ENCODE measurements at places on chromosomes 2 and 18. TPM values are rescaled to one million over a fixed set of nuclear protein-coding genes. Genes with fewer than 3 reads are reported as not detected.

DNA sequence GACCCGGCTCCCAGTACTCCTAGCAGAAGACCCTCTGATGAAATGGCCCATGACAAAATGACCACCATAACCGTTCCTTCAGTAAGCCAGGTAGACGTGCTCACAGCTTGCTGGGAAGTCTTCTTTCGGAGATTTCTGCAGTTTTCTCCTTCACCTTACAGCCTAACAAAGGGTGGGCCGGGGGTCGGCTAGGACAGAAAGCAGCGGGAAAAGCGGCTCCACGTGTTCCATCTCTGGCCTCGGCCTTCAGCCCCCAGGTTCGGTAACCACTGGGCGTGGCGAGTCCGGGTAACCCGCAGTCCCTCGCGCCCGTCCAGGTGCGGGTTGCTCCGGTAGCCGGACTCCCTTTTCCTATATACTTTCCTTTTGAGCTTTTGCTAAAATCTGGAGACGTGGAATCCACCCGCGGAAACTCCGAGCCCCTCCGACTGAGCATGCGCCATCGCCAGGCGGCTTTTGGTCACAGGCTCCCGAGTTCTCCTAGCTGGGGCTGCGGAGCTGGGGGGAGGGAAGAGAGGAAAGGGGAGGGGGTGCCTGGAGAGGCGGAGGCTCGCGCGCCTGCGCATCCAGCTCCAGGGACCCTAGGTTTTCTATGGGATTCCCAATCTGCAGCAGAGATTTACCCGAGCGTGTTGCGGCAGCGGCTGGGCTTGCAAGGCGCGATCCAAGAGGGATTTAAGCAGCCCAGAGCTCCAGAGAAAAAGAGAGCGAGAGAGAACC is at the start of gene VSNL1:
Gene VSNL1, plus strand, starts transcription at position 604 of the 720 bp plus-strand sequence. CDS start 51,379 bp downstream, outside the sequence.
- H3K4me1 ChIP-seq = peaks cover 5% of the 10 kb centered on the region
- H3K27ac ChIP-seq = no peak within 1 kb of the TSS
- H3K27me3 ChIP-seq = peaks cover 57% of the 10 kb centered on the region
- no peak within 1 kb of the TSS for H3K4me3 ChIP-seq
- no peaks in the 10 kb centered on the region for H3K36me3 ChIP-seq

DNA sequence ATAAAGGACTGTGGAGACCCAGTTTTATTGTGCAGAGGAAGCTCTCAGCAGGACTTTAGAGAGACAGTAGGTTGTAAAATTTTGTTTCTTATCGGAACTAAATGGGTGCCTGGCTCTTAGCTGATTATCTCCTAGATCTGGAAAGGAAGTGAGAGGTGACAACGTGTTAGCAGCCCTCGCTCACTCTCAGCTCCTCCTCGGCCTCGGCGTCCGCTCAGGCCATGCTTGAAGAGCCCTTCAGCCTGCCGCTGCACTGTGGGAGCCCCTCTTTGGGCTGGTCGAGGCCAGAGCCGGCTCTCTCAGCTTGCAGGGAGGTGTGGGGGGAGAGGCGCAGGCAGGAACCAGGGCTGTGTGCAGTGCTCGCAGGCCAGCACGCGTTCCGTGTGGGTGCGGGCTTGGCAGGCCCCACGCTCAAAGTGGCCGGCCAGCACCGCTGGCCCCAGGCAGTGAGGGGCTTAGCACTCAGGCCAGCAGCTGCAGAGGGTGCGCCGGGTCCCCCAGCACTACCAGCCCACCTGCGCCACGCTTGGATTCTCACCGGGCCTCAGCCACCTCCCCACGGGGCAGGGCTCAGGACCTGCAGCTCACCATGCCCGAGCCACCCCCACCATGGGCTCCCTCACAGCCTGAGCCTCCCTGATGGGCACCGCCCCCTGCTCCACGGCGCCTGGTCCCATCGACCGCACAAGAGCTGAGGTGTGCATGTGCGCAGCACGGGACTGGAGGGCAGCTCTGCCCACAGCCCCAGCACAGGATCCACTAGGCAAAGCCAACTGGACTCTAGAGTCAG is 4.6 kb upstream of the MFF start:
- H3K27ac ChIP-seq = no peak overlapping the region
- no peaks in the 10 kb centered on the region for H3K36me3 ChIP-seq
- no peak overlapping the region for H3K4me3 ChIP-seq
- no peak for DNase-seq

- H3K27ac ChIP-seq = no peak overlapping the region
- no peaks in the 10 kb centered on the region for H3K36me3 ChIP-seq
- DNase-seq = peak; percentile 65
- no peaks in the 10 kb centered on the region for H3K4me1 ChIP-seq
- peaks cover 21% of the 10 kb centered on the region for H3K27me3 ChIP-seq
These were observed 423.8 kb upstream of the MEX3C start for GRCh38 chr18:51621113-51621863.

The SLC4A3 gene
- total RNA-seq = 0.05 TPM

DNA sequence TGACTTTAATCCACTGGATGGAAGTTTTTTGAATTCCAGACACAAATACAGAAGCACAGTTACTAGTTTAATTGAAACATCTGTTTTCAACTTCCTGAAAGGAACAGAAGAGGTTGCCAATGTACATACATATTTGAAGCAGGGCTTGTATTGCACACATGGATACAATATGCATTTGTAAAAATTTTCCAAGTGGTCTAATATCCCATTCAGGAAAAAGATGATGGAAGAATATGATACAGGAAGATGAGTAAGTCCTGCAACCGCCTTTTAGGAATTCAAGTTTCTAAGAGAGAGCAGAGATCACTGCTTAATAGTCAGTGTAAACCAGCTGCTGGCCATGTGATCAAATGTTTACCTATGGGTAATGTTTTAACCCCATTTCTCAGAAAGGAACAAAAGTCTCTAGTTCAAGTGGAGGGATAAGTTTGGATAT is 265.4 kb downstream of the TRIB2 start:
- no peak overlapping the region for H3K4me3 ChIP-seq
- DNase-seq = no peak
- no peak overlapping the region for H3K27ac ChIP-seq
- H3K4me1 ChIP-seq = peaks cover under 1% of the 10 kb centered on the region
- no peaks in the 10 kb centered on the region for H3K36me3 ChIP-seq

The LAPTM4A gene
- 22.5 TPM for total RNA-seq

DNA sequence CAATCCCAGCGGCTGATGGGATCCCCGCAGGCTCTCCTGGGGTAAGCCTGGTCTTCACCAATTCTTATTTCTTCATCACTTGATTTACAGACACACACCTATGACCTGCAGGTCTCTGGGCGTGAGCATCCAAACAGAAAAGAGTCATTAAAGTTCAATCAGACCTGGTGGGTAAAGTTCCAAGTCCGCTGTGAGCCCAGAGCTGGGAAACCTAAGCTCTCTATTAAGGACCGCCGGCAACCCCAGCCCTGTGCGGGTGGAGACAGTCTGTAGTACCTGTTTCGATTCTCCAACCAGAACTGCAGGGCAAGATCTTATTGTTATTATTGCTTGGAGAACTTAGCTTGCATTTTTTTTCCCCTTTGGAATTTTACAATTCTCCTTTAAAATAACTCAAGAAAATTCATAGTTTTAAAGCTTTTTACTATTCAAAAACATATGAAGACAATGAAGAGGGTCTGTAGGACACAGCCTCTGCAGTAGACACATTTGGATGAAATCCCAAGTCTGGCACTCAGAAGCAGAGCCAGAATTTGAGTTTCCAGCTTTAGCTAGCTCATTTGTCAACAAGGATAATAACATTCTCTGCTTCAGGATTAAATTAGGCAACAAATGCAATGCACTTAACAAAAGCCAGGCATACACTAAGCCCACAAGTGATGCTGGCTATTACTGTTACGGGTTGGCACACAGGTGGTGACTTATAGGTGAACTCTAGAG is 376.4 kb downstream of the INSIG2 start:
- DNase-seq = no peak
- H3K27ac ChIP-seq = no peak overlapping the region
- H3K4me1 ChIP-seq = no peaks in the 10 kb centered on the region
- H3K27me3 ChIP-seq = peaks cover 17% of the 10 kb centered on the region

The MALL gene
- 1.6 TPM for total RNA-seq

GRCh38 chr2:101596333-101596732 is 101.2 kb upstream of the MAP4K4 start:
- no peaks in the 10 kb centered on the region for H3K27me3 ChIP-seq
- H3K4me1 ChIP-seq = peaks cover 19% of the 10 kb centered on the region
- no peaks in the 10 kb centered on the region for H3K36me3 ChIP-seq
- H3K27ac ChIP-seq = no peak overlapping the region
- no peak for DNase-seq

GRCh38 chr2:183162362-183162761 is 38.1 kb downstream of the NUP35 start:
- peaks cover 70% of the 10 kb centered on the region for H3K36me3 ChIP-seq
- no peak for DNase-seq
- H3K4me1 ChIP-seq = no peaks in the 10 kb centered on the region
- no peak overlapping the region for H3K4me3 ChIP-seq
- H3K27ac ChIP-seq = no peak overlapping the region

The CYS1 gene
- total RNA-seq = not detected

- H3K36me3 ChIP-seq = no peaks in the 10 kb centered on the region
- H3K4me3 ChIP-seq = no peak overlapping the region
- H3K27ac ChIP-seq = no peak overlapping the region
- DNase-seq = no peak
- H3K4me1 ChIP-seq = no peaks in the 10 kb centered on the region
- H3K27me3 ChIP-seq = peaks cover 2% of the 10 kb centered on the region
These were observed 83.8 kb upstream of the TMEM17 start for GRCh38 chr2:62589691-62590356.

GRCh38 chr2:217793566-217794132 is 209.1 kb downstream of the TNS1 start:
- H3K27ac ChIP-seq = no peak overlapping the region
- H3K4me1 ChIP-seq = peaks cover 6% of the 10 kb centered on the region
- no peaks in the 10 kb centered on the region for H3K36me3 ChIP-seq
- no peak for DNase-seq

GRCh38 chr2:207227062-207227748 is 61.5 kb upstream of the KLF7 start:
- no peak overlapping the region for H3K27ac ChIP-seq
- peaks cover 66% of the 10 kb centered on the region for H3K4me1 ChIP-seq
- no peaks in the 10 kb centered on the region for H3K27me3 ChIP-seq
- no peak for DNase-seq
- no peaks in the 10 kb centered on the region for H3K36me3 ChIP-seq
- no peak overlapping the region for H3K4me3 ChIP-seq

The SPATA3 gene
- 1.1 TPM for total RNA-seq

- no peaks in the 10 kb centered on the region for H3K4me1 ChIP-seq
- H3K27me3 ChIP-seq = peaks cover 2% of the 10 kb centered on the region
- no peak for DNase-seq
- no peak overlapping the region for H3K27ac ChIP-seq
- H3K4me3 ChIP-seq = no peak overlapping the region
- no peaks in the 10 kb centered on the region for H3K36me3 ChIP-seq
These were observed 195.7 kb downstream of the PIEZO2 start for GRCh38 chr18:10953672-10954071.

DNA sequence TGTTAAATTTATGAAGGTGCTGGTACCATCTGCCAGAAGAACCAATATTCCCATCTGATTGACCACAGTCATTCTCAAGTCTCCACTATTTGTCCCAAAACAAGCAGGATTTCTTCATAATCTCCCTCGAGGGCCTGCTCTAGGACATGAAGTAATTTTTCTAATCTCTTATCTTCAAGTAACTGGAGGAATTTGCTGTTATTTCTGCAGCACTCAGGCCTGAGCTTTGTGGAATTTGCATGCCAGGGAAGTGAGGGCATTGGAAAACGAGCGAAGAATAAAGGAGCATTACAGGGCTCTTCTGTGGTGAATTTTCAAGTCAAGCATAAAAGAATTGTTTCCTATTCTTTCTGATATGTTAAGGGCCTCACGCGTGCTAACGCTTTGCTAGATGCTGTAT is 161.2 kb upstream of the EPAS1 start:
- DNase-seq = no peak
- H3K4me3 ChIP-seq = no peak overlapping the region
- no peaks in the 10 kb centered on the region for H3K4me1 ChIP-seq
- no peaks in the 10 kb centered on the region for H3K27me3 ChIP-seq

DNA sequence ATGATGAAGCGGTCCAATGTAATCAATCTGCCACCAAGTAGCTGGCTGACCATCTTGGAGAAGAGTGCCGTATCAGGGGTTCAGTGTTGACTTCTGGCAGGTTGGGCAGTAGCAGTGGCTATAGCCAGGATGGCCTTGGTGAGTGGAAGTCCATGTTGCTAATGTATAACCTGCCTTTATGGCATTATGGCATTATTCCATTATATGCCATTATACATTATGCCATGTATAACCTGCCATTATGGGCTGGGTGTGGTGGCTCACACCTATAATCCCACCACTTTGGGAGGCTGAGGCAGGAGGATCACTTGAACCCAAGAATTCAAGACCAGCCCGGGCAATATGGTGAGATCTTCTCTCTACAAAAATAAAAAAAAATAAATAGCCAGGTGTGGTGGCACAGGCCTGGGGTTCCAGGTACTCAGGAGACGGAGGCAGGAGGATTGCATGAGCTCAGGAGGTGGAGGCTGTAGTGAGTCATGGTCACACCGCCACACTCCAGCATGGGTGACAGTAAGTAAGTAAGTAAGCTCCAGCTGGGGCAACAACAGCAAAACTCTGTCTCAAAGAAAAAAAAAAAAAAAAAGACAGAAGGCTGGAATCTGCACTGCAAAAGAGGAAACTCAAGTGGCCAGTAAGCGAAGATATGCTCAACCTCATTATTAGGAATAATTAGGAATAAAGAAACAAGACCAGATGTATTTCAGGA is 24.4 kb upstream of the EMILIN2 start:
- no peak overlapping the region for H3K4me3 ChIP-seq
- no peaks in the 10 kb centered on the region for H3K36me3 ChIP-seq
- H3K27ac ChIP-seq = no peak overlapping the region
- H3K4me1 ChIP-seq = no peaks in the 10 kb centered on the region
- no peaks in the 10 kb centered on the region for H3K27me3 ChIP-seq

The TAF4B gene
- total RNA-seq = 24.0 TPM

DNA sequence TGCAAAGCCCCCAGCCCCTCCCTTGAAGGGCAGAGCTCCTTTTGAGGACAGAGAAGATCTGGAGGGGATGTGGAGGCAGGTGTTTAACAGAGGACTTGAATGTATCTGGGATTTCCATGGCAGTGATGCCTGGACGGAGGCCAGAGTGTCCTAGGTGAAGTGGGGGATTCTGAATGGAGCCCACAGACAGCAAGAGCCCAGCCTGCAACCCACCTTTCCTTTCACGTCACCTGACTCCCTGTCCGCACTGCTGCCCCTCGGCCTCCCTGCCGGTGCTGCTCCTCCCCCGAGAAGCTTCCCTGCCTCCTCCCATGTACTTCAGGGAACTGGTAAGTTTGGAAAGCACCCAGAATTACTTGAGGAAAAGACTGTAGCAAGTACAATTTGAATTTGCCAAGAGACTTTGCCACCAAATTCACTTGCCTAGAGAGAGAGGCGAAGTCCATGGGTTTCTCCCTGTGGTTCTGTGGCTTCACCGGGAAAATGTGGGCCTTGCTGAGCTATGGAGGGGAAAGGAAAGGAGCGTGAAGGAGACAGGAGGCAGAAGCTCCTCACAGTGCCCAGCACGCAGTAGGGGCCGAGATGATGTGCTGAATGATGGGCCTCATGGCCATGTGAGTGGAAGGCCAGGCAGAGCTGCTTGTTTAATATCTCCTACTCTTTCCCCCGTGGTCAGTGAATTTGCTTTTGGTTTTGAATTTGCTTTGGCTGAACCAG is 13.9 kb upstream of the ASPRV1 start:
- DNase-seq = no peak
- no peaks in the 10 kb centered on the region for H3K36me3 ChIP-seq
- no peak overlapping the region for H3K27ac ChIP-seq
- H3K4me3 ChIP-seq = no peak overlapping the region
- H3K4me1 ChIP-seq = peaks cover 6% of the 10 kb centered on the region
- H3K27me3 ChIP-seq = no peaks in the 10 kb centered on the region

The KIAA2012 gene
- total RNA-seq = not detected

The DSG2 gene
- total RNA-seq = 1.3 TPM

The ANKRD62 gene
- not detected for total RNA-seq
